Right atrium auricular region (tissue), 2 donors: ENCODE measurements at places on chromosomes 6 and 20. TPM values are rescaled to one million over a fixed set of nuclear protein-coding genes. Genes with fewer than 3 reads are reported as not detected.

Gene CLPSL1
- total RNA-seq: not detected

Gene OPN5
- total RNA-seq: not detected

Gene EYA4
- total RNA-seq: 24.2 TPM

Gene MAP7
- total RNA-seq: 1.0 TPM

Gene FAM83B
- total RNA-seq: 19.6 TPM

Gene DDX43
- 0.85 TPM for total RNA-seq

Gene BPI
- total RNA-seq: not detected

- DNase-seq: no peak
Measured at GRCh38 chr6:158459726-158460125, 100.2 kb upstream of the TMEM181 start.

DNA sequence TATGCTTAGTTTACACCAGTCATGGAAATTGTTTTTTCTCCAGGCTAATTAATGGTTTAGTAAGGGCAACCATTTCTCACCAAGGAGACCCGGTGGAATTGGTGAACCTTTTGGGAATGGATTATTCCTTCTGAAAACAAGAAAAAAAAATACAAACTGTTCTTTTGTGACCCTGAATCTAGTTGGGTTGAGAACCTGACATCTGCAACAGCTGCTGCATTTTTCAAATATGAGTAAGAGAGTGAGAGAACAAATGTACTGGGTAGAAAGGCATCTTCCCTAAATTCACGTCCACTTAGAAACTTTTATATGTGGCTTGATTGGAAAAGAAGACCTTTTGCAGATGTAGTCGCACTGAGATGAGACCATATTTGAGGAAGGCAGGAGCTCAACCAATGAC is 553.4 kb upstream of the EPHA7 start:
- no peak for DNase-seq

- DNase-seq: no peak
Measured at GRCh38 chr6:35312076-35312800, 14.6 kb downstream of the DEF6 start.

DNA sequence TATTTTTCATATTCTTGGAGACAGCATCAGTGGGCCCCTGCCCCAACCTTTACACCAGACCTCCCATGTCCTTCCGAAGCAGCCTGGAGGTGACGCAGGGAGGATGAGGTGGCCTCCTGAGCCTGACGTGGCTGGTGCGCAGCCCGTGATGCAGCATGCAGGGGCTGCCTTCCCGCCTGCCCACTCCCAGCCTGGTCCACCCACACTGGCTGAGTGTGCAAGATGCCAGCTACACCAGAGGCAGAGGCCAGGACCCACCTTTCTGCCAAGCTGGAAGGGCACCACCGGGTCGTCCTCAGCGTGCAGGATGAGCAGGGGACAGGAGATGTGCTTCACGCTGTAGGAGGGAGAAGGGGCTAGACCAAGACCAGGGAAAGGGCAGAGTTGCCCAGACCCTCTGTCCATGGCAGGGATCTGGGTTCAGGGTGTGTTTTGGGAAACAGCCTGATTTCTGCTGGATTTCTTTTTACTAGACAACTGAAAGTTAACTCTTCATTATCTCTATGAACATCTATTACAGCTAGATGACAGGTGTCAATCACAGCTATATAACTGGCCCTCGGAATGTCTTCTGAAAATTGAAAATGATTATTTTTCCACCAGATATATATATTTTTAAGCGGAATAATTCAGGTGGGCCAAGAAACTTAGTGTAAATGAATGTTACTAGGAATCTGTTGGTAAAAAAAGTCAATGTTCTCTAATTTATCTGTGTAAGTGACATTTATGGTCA is 55.6 kb downstream of the PYGB start:
- DNase-seq: no peak

DNA sequence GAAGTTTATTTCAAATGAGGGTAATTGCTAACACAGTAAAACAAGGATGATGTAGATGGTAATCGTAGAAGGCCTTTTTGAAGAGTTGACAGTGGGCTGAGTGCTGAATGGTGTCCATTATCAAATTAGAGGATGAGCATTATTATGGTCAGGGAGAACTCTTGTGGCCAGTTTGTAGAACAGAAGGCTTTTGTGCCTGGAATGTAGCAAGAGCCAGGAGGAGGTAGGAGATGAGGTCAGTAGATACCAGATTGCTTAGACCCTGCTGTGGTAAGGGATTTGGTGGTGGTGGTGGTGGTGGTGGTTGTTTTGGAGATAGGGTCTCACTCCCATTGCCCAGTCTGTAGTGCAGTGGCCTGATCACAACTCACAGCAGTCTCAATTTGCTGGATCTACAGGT is 6.2 kb downstream of the CSE1L start:
- no peak for DNase-seq

DNA sequence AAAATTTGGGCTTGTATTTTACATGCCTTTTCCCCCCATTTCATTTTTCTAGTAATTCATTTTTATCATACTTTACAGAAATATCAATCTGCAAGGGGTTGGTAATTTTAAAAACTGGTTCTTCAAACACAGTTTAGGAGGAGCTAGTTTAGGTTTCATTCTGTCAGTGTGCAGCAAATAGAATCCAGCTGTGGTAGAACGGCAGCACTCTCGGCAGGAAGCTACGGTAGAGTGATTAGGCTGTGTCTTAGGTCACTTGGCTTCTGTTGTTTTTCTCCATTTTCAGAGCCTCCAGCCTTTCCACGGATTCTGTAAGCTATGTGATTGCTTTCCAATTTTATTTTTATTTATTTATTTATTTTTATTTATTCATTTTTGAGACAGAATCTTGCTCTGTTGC is 32.7 kb downstream of the TLDC2 start:
- no peak for DNase-seq

DNA sequence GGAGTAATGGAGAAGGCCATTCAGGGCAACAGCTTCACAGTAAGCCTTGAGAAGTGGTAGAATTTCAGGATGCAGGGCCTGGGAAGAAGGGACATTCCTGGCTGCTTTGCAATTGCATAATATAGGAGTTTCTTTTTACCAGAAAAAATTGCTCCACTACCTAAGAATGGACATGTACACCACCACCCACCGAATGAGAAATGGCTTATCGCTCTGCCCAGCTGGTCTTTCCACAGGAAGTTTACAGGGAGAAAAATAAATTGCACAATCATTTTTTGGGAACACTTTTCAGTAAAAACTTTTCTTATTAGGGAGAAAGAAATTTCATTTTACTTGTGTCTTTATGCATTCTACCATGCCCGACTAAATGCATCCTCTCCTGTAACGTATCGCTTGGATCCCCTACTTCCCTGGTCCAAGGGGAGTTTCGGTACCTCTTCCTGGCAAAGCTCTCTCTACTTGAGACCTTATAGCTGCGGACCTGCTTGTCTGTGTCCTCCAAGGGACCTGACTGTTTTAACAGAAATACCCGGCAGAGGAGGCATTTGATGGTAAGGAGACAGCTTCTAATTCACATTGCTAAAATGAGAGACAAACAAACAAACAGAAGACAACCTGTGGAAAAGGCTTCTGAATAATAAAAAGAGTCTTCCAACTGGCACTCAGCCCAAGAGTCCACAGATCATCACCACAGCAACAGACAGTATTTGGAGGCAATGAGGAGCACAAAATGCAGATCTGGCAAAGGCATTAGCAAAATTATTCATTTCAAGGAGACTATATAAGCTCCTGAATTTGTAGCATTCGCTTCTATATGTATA is 54.2 kb downstream of the MAP3K5 start:
- peak; percentile 67 for DNase-seq

- no peak for DNase-seq
Measured at GRCh38 chr20:35641743-35642142, 23.0 kb downstream of the CPNE1 start.

DNA sequence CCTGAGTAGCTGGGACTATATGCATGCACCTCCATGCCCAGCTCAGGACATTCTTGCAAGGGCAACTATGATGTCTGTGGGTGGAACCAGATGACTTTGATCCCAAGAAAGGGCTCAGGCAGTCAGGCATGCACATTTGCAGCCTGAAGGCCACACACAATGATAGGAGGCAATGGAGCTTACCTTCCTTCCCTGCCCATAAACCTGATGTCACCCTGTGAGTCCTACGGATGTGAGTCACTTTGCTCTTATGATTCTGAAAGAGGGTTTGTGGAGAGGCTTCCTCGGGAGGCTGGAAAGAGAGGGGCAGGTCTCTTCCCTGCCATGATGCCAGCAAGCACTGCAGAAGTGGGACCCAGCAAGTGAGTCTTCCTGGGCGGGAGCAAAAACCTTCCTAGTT is 202.4 kb downstream of the LY86 start:
- no peak for DNase-seq

DNA sequence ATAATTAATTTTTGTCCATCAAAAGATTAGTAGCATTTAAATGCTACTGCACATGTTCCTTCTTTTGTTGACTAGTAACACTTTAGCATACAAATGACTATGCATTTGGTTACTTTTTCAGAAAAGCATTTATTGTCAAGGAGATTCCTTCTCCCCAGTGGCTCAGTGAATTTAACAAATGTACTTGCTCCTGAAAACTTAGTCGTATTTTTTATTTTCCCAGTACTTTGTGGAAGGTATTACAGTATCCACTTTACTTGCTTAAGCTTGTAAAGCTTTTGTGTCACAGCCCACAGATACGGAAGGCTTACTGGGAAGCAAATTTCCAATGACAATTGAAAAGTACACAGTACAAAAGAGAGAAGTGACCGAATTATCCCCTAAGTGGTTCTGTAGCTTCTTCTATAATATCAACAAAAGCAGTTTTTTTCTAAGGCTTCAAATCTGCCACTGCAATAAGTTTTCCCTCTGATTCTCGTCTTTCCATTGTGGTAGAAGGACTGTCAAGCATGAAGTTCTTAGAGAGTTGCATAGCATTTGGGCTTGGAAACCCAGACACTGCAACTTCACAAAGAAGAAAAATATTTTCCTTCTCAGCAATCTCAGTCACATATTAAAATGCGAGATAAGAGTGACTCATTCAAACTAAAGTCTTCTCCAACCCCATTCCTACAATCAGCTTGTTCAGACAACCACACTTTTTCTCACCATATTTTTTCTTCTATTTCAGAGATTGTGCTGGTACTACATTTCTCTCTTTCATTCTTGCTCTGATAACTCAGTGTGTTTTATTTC is 431.2 kb downstream of the GRIK2 start:
- DNase-seq: no peak

- DNase-seq: no peak
Measured at GRCh38 chr20:31720486-31721407, 1.9 kb downstream of the BCL2L1 start.

DNA sequence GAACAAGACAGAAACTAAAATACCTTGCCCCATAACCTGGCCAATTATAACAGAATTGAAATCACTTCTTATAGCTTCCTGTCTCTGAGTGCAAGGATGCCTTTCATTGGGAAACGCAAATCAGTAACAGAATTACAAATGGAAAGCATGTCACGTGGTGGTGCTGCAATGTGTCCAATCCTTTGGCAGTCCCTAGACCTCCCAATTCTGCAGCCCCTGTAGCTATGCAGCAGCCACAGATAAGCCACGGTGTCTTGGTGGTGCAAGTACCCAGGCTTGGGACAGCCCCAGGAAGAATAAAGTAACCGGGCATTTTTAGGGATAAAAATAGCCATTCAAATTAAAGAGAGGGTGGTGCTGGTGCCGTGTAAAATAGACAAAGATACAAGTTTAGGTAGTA is 134.6 kb upstream of the CCN2 start:
- DNase-seq: no peak
